ENCODE measurements at places on chromosomes 1 and 21.

GRCh38 chr1:227417756-227418480 lies 99.6 kb upstream of the CDC42BPA start:
- DNase-seq = no peak

DNA sequence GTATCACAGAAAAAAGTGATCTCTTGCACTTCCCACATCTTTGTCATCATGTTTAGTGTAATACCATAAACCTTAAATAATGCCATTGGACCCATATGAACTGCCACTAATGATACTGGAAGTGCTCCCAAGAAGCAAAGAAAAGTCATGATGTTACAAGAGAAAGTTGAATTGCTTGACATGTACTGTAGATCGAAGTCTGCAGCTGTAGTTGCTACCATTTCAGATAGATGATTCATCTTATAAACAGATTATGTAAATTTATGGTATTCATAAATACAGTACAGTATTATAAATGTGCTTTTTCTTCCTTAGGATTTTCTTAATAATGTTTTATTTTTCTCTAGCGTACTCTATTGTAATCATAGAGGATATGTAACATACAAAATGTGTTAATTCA lies 30.1 kb upstream of the LAMC2 start:
- no peak for DNase-seq

DNA sequence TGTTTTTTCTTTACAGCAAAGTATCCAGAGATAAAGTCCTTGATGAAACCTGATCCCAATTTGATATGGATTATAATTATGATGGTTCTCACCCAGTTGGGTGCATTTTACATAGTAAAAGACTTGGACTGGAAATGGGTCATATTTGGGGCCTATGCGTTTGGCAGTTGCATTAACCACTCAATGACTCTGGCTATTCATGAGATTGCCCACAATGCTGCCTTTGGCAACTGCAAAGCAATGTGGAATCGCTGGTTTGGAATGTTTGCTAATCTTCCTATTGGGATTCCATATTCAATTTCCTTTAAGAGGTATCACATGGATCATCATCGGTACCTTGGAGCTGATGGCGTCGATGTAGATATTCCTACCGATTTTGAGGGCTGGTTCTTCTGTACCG lies 6.5 kb downstream of the DEGS1 start:
- DNase-seq = no peak

DNA sequence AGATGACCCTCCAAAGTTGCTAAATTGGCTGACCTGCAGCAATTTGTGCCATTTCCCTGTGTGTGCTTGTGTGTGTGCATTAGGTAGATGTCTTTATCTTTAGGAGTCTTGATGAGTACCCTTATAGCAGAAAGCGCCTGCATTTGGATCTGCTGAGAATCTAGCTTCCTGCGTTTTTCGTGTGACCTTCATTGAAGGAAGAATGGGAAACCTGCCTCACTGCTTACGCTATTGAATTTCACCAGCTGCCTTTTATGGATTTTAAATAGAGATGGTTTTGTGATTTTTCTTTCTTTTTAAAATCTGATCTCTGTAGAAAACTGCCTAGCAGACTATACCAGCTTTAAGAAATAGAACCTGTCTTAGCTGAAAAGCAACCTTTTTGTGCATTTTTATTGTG lies 124.5 kb downstream of the CACHD1 start:
- DNase-seq = no peak

DNA sequence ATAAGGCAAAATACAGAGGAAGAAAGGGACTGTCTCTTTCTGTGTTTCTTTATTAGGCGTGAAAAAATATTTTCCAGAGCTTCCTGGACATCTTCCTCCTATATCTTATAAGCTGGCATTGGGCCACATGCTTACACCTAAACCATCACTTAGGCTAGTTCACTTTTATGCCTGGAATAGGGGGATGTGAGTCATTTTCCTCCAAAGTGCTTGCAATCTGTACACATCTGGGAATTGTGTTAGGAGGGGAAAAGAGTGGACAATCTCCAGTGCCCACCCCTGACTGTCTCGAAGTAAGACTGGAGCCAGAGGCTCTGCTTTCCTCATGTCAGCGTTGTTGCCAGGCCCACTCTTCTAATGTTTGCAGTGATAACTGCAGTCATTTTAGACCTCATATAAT lies 29.9 kb downstream of the GIPC2 start:
- no peak for DNase-seq

GRCh38 chr1:177748080-177748801 lies 221.6 kb downstream of the SEC16B start:
- DNase-seq = no peak

DNA sequence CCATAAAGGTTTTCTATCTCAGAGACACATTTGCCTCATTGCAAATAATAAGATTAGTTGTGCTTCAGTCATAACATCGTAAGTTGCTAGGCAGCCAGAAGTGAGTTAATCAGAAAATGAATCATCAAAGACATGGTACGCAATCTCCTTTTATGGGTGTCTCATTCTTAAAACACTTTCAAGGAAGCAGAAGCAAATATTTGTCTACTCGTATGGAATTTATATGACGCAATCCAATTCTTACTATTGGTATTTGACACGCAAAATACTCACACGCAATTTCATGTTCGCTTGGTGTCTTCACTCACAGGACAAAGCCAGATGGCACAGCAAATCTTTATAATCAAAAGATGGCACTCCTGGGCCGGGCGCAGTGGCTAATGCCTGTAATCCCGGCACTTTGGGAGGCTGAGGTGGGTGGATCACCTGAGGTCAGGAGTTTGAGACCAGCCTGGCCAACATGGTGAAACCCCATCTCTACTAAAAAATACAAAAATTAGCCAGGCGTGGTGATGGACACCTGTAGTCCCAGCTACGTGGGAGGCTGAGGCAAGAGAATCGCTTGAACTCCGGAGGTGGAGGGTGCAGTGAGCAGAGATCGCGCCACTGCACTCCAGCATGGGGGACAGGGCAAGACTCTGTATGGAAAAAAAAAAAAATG lies 56.4 kb downstream of the HLCS start:
- DNase-seq = peak; percentile 98

- DNase-seq = no peak
Measured at GRCh38 chr1:180343921-180344769, 114.1 kb downstream of the LHX4 start.

- DNase-seq = no peak
Measured at GRCh38 chr1:108067884-108068540, 103.0 kb upstream of the VAV3 start.

DNA sequence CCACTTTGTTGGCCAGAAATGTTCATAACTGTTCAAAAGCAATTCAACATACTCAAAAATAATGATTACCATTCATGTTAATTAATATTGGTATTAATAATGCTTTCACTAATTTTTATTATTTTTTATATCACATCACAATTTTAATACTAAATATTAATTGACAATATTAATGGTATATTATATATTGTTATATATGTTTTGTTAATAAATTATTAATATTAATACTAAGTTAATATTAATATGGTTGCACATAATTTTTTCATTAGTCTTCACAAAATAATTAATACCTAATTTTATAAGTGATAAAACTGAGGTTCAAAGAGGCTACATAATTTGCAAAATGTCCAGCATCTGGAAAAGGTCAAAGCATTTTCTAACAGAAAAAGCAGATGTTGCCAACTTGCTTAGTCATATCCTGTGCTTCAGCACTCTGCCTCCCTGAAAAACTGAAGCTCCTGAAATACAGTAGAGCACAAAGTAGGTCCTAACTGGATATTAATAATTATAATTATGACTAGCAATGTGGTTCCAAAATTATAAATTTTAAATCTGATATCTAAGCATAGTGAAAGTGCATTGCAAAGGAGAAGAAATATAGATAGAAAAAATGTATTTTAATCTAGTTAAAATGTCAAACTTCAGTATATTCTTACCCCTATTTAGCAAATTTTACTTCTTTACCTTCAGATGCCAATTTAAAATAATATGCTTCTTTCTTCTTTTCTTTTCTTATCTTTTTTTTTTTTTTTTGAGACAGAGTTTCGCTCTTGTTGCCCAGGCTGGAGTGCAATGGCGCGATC lies 123.2 kb upstream of the TNFSF4 start:
- DNase-seq = peak; percentile 26

GRCh38 chr1:78884685-78885452 lies 121.7 kb downstream of the ADGRL4 start:
- DNase-seq = peak; percentile 3

DNA sequence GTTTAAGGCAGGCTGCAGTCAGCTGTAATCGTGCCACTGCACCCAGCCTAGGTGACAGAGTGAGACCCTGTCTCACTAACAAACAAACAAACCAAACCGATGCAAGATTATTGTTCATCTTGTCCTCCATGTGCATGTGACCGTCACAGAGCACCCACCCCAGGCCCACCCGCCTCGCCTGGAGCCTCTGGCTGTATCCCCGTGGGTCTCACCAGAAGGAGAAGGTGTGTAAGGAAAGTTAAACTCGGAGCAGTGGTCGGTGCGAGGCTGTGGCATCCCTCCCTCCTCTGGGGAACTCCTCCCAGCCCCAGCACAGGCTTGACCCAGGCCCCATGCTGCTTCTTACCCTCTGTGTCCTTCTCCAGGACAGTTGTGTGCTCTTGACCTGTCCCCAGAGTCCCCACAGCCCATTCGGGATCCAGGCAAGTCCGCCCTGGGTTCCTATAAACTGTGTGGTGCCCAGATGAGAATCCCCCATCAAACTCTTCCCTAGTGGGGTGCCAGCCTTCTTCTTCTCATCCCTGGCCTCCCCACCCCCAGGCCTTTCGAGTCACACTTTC lies 318.4 kb downstream of the AJAP1 start:
- DNase-seq = no peak

- no peak for DNase-seq
Measured at GRCh38 chr1:45205910-45206721, at the start of gene ZSWIM5. ZSWIM5 (minus strand) TSS chr1:45206605; CDS start chr1:45206350, 255 bp downstream.

DNA sequence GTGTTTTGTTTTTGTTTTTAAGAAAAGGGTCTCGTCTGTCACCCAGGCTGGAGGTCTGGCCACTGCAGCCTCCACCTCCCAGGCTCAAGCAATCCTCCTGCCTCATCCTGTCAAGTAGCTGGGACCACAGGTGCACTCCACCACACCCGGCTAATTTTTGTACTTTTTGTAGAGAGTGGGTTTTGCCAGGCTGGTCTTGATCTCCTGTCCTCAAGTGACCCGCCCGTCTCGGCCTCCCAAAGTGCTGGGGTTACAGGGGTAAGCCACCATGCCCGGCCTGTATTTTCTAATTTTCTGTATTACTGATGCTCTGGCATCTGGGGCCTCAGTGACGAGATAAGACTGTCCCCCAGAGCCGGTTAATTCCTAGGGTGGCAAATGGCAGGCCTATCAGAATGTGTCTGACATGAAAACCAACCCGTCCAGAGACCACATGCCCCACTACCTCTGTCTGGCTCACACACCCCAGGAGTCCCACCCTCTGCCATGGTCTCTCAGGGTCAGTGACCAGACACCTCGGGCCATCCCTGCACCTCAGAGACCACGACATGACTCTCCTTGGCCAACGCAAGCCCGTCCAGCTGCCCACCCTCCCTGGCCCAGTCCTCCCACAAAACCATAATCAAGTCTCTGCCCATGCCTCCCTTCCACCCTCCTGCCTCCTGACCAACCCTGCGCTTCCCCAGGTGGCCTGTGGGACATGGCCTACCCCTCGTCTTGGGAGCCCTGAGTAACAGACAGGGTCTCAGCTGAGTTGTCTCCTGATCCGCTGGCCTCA lies 12.5 kb downstream of the NPHP4 start:
- no peak for DNase-seq

DNA sequence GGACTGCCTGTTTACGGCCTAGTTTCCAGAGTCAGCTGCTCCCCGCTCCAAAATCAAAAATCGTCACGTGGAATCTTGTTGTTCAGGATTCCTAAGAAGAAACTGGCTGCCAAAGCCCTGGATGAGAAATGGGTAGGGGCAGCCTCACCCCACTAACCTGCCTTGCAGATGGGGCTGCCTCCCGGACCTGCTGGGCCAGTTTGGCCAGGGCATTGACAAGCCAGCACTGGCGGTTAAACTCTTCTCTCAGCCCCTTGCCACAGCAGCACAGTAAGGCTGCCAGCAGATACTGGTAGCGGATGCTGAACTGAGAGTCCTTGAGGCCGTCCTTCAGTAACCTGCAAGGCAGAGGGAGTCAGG lies 31.6 kb upstream of the PPP1R15B start:
- DNase-seq = no peak

DNA sequence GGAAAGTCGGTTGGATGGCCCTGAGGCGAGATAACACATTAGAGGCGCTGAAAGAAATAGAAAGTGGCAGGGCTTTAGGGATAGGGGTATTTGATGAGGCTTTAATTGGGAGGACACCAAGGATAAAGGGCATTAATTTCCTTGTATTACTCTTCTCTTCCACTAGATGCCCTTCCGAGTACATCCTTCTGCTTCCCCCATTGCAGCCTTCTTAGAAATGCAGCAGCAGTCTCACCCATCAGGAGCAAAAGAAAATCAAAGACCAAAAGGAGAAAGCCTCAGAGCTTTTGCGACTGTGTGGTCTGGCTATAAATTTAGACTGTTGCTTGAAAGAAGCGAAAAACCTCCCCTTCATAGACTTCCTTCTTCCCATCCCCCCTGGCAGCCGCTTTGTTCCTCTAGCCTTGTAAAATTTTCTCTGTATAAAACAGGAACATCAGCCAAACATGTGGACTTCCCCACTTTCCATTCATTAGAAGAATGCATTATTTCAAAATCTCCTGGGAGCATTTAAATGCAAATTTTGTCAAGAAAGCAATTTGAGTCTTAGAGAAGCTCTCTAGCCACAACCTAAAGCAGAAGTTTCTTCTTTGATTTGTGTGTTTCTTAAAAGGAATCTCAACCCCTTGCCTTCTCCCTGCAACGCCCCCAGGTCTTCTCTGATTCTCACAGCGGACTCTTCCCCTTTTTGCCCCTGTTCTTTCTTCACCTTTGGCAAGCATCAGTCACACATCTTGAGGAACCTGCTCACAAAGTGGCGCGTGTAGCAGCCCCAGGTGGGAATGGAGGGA lies 76.6 kb downstream of the NDUFS5 start:
- DNase-seq = peak; percentile 84

DNA sequence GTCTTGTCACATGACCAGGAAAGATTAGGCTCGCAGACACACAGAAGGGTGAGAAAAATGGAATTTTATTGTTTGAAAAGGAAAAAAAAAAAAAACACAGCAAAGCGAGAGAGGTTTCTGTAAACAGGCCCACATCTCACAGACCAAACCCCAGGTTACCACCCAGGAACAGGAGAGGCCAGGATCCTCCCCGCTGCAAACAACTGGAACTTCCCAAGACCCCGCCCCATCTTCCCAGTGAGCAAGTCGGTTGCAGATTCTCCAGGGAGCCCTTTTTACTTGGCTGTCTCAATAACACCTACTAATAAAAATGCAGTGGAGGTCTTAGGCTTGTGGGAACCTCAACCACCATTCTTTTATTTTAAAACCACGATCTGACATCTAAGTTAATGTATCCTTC lies 84.7 kb upstream of the ETS2 start:
- DNase-seq = no peak

DNA sequence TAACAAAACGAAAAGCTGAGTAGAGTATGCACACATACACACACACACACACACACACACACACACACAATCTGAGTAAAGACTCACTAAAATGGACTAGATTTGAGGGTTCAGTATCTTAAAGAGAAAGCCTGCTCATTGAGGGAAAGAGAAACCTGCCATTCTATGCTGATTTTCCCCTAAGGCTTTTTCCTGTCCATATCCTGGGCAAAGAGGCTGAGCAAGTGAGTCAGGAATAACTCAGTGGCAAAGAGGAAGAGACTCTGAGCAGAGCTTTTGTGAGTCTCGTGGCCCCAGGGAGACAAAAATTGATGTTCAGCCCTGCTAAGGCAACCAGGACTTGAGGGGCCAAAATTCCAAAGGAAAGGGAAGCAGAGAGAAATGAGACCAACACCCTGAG lies 37.3 kb upstream of the RUNX1 start:
- no peak for DNase-seq

GRCh38 chr1:102593276-102593675 lies 515.0 kb downstream of the COL11A1 start:
- no peak for DNase-seq

GRCh38 chr1:183370399-183371058 lies 47.7 kb downstream of the NMNAT2 start:
- DNase-seq = no peak
